ENCODE measurements at places on chromosomes 5 and 9.

GRCh38 chr5:147427521-147428401 lies 82.1 kb downstream of the DPYSL3 start:
- no peak for DNase-seq

GRCh38 chr5:115661101-115661500 lies 35.3 kb upstream of the TMED7 start:
- no peak for DNase-seq

GRCh38 chr5:96172436-96172835 lies 210.8 kb upstream of the ELL2 start:
- DNase-seq = no peak

DNA sequence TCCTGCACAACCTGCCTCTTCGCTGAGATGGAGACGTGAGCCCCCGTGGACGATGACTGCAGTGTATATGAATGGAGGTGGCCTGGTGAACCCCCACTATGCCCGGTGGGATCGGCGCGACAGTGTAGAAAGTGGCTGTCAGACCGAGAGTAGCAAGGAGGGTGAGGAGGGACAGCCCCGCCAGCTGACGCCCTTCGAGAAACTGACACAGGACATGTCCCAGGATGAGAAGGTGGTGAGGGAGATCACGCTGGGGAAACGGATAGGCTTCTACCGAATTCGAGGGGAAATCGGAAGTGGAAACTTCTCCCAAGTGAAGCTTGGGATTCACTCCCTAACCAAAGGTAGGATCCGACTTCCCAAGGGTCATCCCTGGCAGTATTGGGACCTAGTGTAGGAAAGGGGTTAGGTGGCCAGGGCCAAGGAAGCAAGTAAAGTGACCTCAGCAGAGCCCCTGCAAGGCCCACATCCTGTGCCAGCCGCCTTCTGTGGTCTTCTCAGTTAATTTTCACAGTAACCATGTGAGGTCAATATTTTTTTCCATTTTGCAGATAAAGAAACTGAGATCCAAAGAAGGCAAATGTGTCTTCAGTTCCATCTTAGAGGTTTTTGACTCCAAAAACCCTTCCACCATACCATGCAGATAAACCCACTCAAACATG lies 53.8 kb downstream of the NIM1K start:
- no peak for DNase-seq

- DNase-seq = no peak
Measured at GRCh38 chr5:113770648-113771047, 257.2 kb downstream of the YTHDC2 start.

DNA sequence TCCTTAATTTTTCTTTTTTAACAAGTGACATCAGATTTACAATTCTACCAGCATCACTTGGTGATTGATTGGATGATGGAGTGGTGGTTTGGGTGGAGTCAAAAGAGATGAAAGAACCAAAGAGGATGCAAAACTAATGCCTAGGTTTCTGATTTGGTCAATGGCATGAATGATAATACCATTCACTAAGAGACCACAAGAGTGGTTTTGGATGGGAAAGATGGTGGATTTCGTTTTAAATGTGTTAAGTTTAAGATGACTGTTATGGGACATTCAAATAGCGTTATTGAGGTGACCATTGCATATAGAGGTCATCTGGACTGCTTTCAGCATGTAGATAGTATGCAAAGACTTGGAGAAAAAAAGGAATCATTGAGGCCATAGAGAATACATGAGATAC lies 3.6 kb downstream of the SMC5 start:
- no peak for DNase-seq

GRCh38 chr9:123417289-123418051 lies 61.5 kb downstream of the CRB2 start:
- DNase-seq = no peak

DNA sequence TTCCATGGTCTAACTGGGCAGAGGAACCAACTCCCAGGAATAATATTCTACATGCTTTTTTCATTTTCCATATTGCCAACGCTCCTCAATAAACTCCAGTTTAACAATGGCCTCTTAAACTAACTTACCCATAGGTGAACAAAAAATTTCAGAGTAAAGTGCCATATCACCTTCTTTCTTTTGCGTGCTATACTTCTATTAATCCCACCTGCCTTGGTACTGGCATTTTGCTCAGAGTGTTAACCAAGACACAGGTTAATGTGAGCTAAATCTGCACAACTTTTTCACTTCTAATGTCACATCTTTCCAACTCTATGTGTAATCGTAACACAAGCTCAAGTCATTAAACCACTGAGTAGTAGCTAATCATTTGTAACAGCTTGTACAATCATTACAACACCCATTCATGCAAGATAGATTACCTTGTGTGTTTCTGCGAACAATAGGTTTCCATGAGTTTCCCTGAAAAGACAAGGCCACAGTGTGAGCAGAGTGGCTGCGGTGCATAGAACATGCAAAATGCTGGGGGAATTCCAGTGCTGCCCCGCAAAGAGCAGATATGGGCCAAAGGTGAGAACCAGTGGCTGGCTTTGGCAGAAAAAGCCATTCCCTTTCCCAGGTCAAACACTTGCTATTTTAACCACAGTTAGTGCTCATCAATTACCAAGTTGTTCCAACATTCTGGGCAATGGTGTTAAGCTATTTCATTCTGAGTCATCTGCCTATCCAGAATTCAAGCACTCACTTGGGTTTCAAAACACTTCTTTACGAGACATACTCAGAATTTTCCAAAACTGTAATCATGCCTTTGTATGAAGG lies 42.8 kb downstream of the TIMD4 start:
- no peak for DNase-seq

DNA sequence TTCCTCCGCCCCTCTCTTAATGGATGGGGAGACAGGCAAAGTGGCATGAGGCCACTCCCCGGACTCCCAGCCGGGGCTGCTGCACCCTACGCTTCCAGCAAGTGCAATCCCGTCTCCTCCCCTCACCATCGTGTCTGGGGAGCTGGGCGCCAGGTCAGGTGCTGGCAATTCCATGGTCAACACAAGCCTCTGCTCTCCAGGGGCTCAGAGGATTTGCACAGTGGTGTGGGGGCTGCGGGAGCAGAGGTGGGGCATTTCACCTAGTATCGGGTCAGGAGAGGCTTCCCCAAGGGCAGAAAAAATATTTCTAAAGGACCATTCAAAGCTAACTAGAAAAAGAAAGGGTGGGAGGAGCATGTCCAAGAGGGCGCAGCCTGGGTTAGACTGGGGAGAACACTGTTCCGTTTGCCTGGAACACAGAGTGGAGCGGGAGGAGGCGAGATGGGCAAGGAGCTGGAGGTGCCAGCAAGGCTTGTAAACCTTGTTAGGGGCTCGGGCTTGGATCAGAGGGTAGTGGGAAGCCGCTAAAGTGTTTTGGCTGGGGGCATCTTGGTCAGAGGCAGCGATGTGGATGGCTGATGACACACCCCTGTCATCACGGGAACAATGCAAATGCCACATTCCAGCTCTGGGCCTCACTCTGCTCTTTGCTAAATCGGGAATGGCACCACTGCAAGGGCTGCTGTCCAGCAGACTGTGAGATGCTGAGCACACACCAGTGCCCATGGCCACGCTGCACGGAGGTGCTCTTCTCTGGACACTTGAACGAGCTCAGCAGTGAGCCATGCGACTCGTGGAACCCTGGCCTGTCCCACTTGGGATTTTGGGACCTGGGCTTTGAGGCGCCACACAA lies 191.7 kb downstream of the CDK5RAP2 start:
- DNase-seq = no peak

GRCh38 chr9:15856591-15856990 lies 303.7 kb downstream of the CCDC171 start:
- DNase-seq = no peak

GRCh38 chr5:67731886-67732285 lies 483.7 kb upstream of the PIK3R1 start:
- DNase-seq = no peak

- DNase-seq = no peak
Measured at GRCh38 chr5:73095564-73096238, 24.7 kb upstream of the TMEM171 start.

DNA sequence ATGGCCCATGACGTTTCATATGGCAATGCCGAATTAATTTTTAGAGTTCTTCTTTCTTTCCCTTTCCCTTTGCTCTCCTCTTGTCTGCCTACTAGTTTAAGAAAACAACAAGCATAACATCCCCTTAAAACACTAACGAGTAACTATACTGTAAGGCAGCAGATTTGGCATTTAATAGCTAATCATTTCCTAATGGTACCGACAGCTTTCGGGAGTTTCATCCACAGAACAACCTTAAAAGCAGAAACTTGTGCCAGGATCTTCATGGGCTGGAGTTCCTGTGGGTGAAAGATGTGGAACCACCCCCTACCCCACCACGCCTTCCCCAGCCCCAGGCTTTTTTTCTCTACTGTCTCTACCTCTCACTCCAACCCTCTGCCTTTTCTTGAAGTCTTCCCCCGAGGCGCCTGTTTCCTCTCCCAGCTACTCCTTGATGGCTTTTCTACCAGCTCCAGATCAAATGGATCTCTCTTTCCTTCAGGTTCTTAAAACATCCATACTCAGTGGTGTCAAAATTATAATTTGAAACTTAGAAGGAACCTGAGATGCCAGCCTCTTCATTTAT lies 319.5 kb downstream of the PIK3R1 start:
- no peak for DNase-seq

DNA sequence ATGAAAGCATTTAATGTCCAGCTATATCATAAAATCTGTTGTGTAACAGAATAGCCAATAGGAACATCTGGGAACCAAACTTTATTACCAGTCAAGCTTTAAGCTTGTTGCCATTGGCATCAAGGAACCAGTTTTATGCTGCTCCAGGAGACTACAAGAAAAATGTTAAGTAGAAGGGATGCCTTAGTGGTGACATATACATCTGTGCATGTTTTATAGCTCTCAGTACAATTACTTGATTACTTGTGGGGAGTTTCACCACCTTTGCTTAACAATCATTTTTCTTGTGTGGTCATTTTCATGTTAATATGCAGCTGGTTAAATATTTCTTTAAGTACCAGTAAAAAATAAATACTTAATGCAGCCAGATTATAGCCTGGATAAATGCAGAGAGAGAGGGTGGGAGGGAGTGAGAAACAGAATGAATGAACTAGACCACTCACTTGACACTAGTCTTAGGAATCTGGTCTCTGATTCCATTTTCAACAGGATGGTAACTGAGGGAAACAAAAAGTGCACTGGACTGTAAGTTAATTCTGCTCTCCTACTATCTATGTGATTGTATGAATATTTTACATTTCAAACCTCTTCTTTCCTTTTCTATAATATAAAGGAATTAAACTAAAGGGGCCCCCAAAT lies 35.7 kb upstream of the LURAP1L start:
- DNase-seq = no peak

DNA sequence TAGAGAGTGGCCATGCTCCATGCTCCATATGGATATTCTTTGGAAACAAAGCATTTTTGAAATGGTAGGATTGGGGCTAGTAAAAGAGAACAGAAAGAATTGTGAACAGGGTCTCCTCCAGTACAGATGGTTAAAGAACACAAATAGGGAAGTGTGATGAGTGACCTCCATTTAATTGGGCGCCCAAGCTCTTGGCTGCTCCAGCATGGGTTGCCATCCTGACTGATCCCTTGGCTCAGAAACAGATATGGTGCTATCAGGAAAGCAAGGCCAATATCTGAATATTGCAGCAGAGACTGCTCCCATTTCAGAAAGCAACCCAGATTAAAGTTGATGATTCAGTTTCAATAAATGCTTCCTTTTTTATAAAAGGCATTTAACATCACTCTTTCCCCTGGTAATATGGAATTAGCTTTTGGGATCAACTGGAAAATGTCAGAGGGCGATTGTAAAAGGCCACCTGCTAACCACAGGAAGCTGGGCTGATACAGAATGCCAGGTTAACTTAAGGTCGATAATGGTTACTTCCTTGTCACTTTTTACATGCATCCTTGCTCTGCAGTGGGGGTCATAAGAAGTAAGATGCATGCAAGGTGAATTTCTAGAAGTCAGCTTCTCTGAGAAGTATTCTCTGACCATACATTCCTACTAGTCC lies 52.9 kb downstream of the TMC1 start:
- no peak for DNase-seq

GRCh38 chr5:39009280-39009679 lies 64.9 kb downstream of the RICTOR start:
- no peak for DNase-seq

DNA sequence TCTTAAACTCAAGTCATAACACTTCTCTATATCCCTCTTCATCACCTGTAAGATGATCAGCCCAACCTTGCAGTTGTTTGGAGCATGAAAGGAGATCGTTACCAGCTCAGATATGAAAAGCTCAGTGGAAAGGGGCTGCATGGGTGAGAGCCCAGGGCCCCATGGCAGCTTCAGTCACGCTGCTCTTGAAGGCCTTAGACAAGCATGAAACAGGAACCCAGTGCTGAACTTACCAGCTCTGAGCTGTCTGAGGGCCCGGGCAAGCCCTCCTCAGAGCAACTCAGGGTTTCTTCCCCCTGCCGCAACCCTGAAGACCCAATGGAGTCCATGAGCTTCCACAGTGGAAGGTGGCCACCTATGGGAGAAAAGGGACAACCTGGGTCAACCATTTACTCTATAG lies 3.3 kb downstream of the HK3 start:
- no peak for DNase-seq

GRCh38 chr5:54561651-54562050 lies 44.1 kb downstream of the SNX18 start:
- DNase-seq = no peak

DNA sequence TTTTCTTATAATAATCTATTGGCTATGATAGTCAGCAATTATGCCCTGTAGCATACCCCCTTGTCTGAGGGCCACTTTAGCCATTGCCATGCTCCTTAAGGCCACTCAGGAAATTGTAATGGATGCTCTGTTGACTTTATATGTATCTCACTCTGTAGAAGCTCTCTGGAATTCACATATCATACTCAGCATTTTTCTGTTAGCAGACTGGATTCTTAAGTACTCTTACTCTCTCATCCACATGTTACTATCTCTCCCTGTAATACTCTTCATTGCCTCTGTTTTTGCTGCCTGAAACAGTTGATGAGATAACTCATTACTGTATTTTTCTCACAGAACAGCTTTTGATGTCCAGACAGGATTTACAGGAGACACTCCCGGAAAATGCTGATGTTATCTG lies 24.2 kb downstream of the TMEM232 start:
- DNase-seq = no peak

DNA sequence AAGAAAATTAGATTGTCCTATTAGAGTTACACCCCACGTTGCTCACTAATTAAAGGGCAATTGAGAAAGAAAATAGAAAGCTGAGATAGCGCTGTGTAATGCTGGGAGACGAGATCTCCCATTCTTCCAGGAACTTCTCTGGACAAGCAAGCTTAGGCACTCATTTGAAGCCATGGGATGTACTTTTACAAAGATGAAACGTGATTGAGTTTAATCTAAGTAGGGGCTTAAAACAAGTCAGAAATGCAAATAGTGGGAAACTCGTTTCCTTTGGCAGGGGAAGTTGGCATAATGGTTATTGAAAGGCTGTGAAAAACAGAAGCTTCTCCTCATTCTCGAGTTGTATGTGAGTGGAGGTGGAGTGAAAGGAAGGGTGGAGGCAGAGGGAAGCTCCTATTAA lies 3.7 kb downstream of the PRDM6 start:
- DNase-seq = no peak

GRCh38 chr5:172541099-172541772 lies 86.9 kb upstream of the SH3PXD2B start:
- no peak for DNase-seq

DNA sequence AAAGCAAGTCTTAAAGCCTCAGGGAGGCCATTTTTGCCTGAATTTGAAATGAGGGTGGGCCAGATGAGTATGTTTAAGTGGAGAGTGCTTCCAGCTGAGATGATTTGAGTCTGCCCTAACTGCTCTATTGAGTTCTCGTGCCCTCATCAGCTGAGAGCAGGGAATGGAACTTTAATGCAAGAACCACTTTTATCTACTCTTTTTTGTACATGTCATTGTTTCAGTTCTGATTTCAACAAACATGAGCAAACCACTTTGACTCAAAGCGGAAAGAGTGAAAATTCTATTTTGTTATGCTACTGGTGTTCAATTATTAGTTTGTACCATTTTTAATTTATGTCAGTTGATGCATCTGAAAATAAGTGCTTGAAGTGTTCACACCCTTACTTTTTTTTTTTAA lies 35.8 kb downstream of the DCAF10 start:
- DNase-seq = no peak

Measured in nucleus accumbens (tissue), 56 donors.